Activated naive CD4-positive, alpha-beta T cell (primary cell): ENCODE measurements at places on chromosomes 2 and 18.

- DNase-seq = no peak
Observed at GRCh38 chr18:47628240-47628781, 302.1 kb downstream of the SMAD2 start.

GRCh38 chr2:207482630-207483029 is 47.1 kb upstream of the CREB1 start:
- no peak for DNase-seq

- no peak for DNase-seq
Observed at GRCh38 chr2:164954954-164955701, at the start of gene SLC38A11. Gene SLC38A11 (minus strand): TSS chr2:164955525. CDS start chr2:164955247, 278 bp downstream.

DNA sequence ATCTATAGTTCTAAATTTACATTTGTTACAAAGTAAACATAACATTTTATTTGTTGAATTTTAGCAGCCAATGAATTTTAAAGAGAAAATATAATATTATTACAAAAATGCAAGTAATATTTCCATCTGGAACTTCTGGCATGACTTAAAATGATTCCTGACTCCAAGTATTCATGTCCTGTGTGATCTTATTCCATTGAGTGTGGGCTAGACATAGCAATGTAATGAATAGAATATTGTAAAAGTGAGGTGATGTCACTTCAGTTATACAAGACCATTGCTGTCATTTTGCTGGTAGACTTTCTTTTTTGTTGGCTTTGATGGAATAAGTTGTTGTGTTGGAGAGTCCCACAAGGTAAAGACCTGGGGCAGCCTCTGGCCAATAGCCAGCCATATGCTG is 912.2 kb upstream of the PIK3C3 start:
- DNase-seq = no peak
